ENCODE measurements at places on chromosomes 12 and 14.

GRCh38 chr14:84825481-84826251 is 704.3 kb upstream of the FLRT2 start:
- no peak for DNase-seq

- peak; percentile 31 for DNase-seq
These were observed 98.1 kb upstream of the GRIP1 start for GRCh38 chr12:66776974-66777373.

GRCh38 chr14:55851961-55852360 is 266.2 kb upstream of the PELI2 start:
- no peak for DNase-seq

- DNase-seq = peak; percentile 41
These were observed 441 bp downstream of the RAB5B start for GRCh38 chr12:55974308-55974730.

DNA sequence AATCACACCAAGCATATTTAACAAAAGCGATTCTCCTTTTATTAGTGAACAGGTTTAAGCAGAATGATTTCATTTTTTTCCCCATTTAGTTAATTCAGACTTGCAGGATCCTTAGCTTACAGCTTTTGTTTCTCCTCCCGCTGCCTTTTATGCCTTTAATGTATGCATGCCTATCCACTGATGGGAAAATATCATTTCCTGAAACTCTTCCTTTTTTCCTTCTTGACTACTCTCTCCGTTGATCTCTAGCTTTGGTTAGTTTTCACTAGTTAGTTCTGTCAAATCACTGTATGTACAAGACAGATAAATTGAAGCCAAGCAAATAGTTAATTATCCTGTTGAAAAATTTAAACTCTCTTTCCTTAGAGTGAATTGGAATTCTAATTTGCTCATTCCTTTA is 26.3 kb downstream of the NKX2-1 start:
- DNase-seq = no peak

GRCh38 chr12:65911321-65911720 is 87.0 kb downstream of the HMGA2 start:
- DNase-seq = no peak

- no peak for DNase-seq
These were observed 228.3 kb downstream of the TMEM132D start for GRCh38 chr12:129675496-129675895.

GRCh38 chr14:81480741-81481140 is 52.9 kb downstream of the SEL1L start:
- DNase-seq = peak; percentile 25

DNA sequence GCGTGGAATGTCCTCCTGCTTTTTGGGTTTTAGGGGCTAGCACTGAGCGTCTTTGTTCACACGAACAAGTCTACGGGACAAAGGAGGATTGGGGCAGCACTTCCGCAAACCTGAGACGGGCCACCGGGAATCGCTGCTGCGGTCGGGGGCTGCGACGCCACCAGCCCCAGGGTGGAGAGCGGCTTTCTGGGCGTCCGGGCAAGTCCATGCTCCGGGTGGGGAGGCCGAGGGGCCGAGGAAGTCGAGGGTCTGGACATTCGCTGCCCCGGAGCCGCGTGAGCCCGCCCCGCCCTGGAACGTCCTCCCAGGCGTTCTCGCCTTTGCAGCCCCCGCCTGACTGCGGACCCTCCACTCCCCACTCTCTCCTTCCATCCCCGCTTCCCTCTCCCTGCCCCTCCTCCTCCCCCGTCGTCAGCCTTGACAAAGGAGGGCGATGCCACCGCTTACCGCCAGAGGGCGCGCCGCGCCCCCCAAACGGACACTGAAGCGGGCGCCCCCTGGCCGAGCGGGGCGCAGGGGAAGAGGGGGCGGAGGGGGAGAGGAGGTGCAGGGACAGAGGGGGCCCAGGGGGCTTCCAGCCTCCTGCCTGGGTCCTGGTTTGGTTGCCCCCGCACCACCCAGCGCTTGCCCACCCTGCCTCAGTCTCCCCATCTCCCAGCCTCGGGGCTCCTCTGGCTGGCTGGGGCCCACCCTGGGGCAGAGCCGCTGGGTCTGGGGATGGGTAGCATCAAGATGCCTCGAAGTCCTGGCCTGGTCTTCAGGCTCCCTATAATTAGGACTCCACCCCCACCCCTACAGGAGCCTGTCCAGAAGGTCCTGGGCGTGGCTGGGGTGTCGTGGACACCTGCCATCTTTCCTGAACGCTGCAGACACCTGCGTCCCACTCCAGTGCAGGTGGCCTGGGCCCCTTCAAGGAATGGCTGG is 39.1 kb upstream of the INF2 start:
- peak; percentile 65 for DNase-seq

GRCh38 chr14:106291626-106292025 is 765.2 kb downstream of the TMEM121 start:
- DNase-seq = no peak

Data from CD4-positive, alpha-beta T cell treated with Interleukin-10 for 1 hour (primary cell).